ENCODE measurements at places on chromosomes 7 and 10. TPM values are rescaled to one million over a fixed set of nuclear protein-coding genes. Genes with fewer than 3 reads are reported as not detected.
A peak's percentile ranks its signal among the peaks of the same experiment; 100 is the strongest.

- DNase-seq, result no peak
Observed at GRCh38 chr10:31098046-31098445, 66.4 kb upstream of the ZNF438 start.

DNA sequence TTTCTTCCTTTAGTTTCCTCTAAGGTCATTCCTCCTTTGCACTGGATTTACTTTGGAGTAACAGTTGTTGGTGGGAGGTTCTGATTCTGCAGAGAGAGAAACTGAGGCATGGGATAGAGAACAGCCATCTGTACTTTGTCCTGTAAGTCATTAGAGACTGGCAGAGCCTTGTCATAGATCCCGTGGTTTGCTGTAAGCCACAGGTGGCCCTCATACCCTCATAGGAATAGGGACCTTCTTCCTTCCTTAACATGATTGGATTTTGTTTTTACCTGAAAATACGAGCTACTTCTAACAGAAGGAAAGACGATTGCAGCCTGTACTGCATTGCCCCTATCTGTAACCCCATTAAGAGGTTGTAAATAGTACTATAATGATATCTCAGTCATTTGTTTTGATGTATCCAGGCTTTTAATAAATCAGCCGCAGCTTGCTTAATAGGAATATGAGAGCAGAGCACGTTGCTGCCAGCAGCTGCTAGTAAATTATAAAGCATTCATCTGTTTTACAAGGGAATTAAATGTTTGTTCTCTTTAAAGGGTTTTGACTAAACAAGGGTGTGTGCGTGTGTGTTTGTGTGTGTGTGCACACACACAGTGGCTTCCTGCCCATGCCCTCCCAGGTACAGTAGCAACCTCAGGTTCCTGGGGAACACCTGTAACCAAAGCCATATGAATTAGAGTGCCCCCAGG is 249.8 kb downstream of the AUTS2 start:
- DNase-seq, result no peak

Gene CPXM2
- 10.8 TPM for total RNA-seq

GRCh38 chr10:69800109-69800508 is 1.6 kb upstream of the COL13A1 start:
- peak; percentile 41 for DNase-seq

Gene CHST15
- 24.0 TPM for total RNA-seq

DNA sequence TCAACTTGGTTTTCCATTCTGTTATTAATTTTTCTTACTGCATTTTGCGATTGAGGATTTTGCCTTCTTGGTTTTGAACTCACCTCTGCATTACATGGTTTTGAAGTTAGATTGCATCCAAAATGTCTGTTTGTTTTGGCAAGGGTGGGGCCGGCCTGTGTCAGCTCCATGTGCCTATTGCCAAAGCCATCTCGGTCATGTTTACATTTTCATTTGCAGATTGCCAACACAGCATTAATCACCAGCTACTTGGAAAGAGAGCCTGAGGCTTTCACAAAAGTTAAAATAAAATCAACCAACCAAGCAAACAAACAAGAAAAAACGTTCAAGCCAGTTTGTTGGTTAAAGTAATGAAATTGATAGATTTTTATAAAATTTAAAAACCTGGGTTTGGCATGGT is 695.8 kb downstream of the TYW1 start:
- no peak for DNase-seq

DNA sequence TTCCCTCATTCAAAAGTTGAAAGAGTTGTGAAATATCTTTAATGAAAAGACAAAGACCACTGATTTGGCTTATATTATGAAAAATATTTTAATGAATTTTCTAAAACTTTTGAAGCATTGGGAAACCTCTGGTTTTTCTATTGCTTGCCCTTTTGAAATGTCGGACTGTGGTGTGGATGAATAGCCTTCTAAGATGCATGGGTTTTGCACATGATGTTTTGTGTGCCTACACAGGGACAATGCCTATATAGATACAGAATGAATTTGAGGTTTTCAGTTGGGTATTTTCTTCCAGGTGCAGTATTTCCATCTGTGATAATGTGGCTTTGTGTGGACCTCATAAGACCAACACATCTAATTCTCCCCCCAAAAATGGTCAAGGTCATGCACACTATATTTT is 1437.9 kb downstream of the REEP3 start:
- DNase-seq, result no peak

Gene CALHM1
- not detected for total RNA-seq

- no peak for DNase-seq
Observed at GRCh38 chr10:5555881-5556280, 31.1 kb downstream of the CALML3 start.

Gene ANKRD1
- total RNA-seq, result 0.15 TPM

GRCh38 chr10:7592627-7593026 is 74.1 kb downstream of the ITIH5 start:
- DNase-seq, result no peak

GRCh38 chr7:158129037-158130022 is 458.3 kb downstream of the PTPRN2 start:
- no peak for DNase-seq

Gene RAMP3
- total RNA-seq, result 57.9 TPM

- no peak for DNase-seq
Observed at GRCh38 chr7:2651336-2651735, 19.6 kb downstream of the TTYH3 start.

GRCh38 chr10:101932183-101932582 is 88.6 kb upstream of the KCNIP2 start:
- no peak for DNase-seq

Measured in adrenal gland (tissue), 19 donors.